CD8-positive, alpha-beta memory T cell (primary cell): ENCODE measurements at places on chromosomes 3 and 15.

- DNase-seq: no peak
Measured at GRCh38 chr15:101362359-101362758, 67.3 kb upstream of the SNRPA1 start.

DNA sequence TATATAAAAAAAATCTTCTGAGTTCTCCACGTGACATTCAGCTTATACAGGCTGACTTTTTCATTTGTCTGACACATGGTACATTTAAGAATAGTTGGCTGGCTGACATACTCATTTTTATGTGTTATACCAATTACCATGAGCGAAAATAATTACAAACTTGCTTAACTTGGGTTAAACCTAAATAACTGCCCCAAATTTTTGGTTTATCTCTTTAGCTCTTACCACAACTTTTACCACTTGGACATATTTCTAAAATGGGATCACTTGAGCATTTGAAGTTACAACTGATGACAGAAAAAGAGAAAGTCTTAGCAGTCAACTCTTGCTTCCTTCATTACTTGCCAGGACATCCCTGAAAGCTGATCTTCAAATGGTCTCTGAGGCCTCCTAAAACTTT lies 618.1 kb downstream of the RBMS3 start:
- DNase-seq: no peak

- no peak for DNase-seq
Measured at GRCh38 chr3:26687466-26687865, 64.9 kb downstream of the LRRC3B start.

- no peak for DNase-seq
Measured at GRCh38 chr3:147672035-147672434, 262.9 kb downstream of the ZIC1 start.

DNA sequence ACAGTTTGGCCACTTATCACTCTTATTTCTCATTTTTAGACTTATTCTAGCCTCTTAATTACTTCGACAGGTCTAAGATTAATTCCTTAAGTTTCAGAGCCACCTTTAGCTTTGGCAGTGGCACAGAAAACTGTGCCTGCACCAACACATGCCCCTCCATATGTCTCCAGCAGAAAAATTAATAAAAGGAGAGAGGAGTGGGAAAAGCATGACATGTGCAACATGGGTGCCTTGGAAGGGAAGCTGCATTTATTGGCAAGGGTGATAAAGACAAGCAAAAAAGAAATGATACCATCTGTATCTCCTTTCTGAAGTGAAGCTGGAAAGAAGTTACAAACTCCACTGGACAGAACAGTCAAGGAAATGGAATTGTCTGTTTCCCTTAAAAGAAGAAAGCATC lies 121.7 kb upstream of the CFAP20DC start:
- DNase-seq: no peak

DNA sequence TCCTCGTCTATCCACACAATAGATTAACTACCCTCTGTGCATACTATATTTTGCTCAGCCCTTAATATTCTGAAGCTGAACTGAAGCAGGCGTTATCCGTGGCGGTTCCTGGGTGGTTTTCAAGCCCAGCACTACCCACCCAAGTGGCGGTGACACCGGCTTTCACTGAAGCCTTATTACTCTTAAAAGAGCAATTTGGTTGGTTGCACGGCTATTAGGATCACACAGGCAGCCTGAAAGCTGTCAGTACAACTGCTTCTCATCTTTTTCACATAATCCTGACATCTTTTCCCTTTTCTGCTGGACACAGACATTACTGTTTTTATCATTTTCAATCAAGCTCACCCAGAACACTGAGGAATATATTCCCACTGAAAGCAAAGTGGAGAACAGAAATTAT lies 525.3 kb upstream of the ZNF717 start:
- DNase-seq: no peak

- no peak for DNase-seq
Measured at GRCh38 chr3:139689708-139690228, 12.0 kb upstream of the NMNAT3 start.

DNA sequence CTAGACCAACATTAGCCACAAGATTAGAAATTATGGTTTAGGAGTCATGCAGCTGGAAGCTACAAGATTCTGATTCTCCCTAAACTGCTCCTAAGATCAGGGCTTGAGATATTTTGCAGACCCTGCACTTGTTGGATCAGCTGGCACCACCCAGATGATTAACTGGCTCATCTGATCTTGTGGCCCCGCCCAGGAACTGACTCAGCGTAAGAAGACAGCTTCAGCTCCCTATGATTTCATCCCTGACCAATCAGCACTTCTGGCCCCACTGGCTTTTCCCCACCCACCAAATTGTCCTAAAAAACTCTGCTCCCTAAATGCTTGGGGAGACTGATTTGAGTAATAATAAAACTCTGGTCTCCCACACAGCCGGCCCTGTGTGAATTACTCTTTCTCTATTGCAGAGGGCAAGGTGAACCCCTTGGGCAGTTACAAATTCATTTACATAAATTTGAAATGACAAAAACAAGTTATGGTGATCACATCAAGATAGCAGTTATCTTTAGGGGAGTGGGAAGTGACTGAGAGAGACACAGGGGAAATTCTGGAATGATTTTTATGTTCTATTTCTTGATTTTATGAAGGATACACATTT lies 76.5 kb downstream of the CD200R1L start:
- no peak for DNase-seq

- no peak for DNase-seq
Measured at GRCh38 chr3:2927259-2927658, 182.9 kb downstream of the IL5RA start.

DNA sequence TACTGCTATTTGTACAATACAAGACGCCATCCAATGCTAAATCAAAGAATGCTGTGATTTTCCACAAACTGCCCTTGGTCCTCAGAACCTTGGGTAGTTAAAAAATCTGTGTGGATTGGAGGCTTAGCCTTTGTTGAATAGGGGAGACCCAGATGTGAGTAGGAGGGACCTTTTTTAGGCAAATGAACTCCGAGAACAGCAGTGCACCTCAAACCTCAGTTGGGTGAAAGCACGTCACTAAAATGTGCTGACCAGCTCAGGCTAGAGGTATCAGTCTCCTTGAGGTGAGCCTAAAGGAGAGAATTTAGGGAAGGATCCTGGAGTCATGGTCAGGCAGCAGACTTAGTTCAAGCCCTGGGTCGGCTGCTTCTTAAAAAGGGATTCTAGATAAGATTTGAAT lies 200.7 kb downstream of the SOX2 start:
- DNase-seq: no peak

- DNase-seq: no peak
Measured at GRCh38 chr3:123278446-123278845, 76.7 kb downstream of the SEC22A start.

- DNase-seq: no peak
Measured at GRCh38 chr3:31958701-31959152, 22.3 kb downstream of the OSBPL10 start.

DNA sequence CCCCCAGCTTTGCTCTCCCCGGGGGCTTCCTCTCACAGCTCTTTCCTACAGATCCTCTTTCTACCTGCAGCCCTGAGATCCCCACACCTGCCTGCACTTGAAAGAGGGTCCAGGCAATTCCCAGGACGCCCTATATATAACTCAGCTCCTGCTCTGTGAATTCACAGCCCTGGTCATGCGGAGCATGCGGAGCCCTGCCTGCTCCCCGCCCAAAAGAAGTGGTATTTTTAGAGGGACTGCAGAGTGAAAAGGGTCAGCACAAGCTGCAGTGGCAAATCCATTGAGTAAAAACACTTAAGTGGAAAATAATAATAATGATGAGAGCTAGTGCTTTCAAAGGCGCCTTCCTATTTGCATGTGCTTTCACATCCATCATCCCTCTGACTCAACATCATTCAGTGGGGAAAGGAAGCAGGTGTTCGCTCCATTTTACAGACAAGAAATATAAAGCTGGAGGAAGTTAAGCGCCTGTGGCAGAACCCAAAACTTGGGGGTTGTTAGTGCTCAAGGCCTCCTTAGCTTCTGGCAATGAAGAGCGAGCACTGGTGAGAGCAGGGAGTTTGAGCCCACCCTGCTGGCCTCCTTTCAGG lies 76.3 kb upstream of the LIPC start:
- no peak for DNase-seq

GRCh38 chr15:93121107-93121506 lies 32.1 kb upstream of the RGMA start:
- no peak for DNase-seq

- no peak for DNase-seq
Measured at GRCh38 chr3:47436180-47436579, 39.6 kb downstream of the SCAP start.

- peak; percentile 60 for DNase-seq
Measured at GRCh38 chr3:128969993-128970739, 23.7 kb downstream of the CFAP92 start.

- no peak for DNase-seq
Measured at GRCh38 chr3:24951180-24951579, 456.5 kb upstream of the THRB start.

GRCh38 chr3:169668072-169668956 lies 4.8 kb upstream of the MECOM start:
- DNase-seq: no peak

DNA sequence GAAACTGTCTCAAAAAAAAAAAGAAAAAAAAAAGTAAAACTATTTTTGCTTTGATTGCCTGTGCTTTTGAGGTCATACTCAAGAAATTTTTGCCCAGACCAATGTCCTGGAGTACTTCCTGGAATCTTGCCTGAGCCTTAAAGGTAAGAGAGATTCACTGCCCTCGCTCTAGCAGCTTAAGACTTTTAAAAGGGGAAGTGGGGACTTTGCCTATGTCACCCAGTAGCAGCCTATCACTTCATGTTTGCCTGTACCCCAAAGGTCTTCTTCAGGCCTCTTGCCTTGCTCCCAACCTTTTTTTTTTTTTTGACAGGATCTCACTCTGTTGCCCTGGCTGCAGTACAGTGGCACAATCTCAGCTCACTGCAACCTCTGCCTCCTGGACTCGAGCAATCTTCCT lies 18.9 kb upstream of the GOLGB1 start:
- no peak for DNase-seq
